ENCODE measurements at places on chromosomes 5 and 9. TPM values are rescaled to one million over a fixed set of nuclear protein-coding genes. Genes with fewer than 3 reads are reported as not detected.

The MED22 gene
- 19.0 TPM for polyA plus RNA-seq

The PLPP7 gene
- not detected for polyA plus RNA-seq

The CORO2A gene
- 11.9 TPM for polyA plus RNA-seq

The MARCOL gene
- polyA plus RNA-seq, result not detected

The C9orf43 gene
- 0.83 TPM for polyA plus RNA-seq

The CLIC3 gene
- 52.1 TPM for polyA plus RNA-seq

The TUSC1 gene
- polyA plus RNA-seq, result not detected

The CDKN2A gene
- polyA plus RNA-seq, result 6.8 TPM

The GBGT1 gene
- polyA plus RNA-seq, result not detected

The HTR1A gene
- not detected for polyA plus RNA-seq

The ORM2 gene
- polyA plus RNA-seq, result not detected

The SH2D3C gene
- 50.7 TPM for polyA plus RNA-seq

The IFNA13 gene
- polyA plus RNA-seq, result not detected

The C5orf24 gene
- 10.5 TPM for polyA plus RNA-seq

The ADAMTS12 gene
- not detected for polyA plus RNA-seq

The IPO11 gene
- polyA plus RNA-seq, result 9.9 TPM

The GNA14 gene
- polyA plus RNA-seq, result not detected

The HTR4 gene
- polyA plus RNA-seq, result not detected

The COL15A1 gene
- polyA plus RNA-seq, result 0.07 TPM

The SAXO1 gene
- not detected for polyA plus RNA-seq

The TMEM203 gene
- 134 TPM for polyA plus RNA-seq

The IQGAP2 gene
- polyA plus RNA-seq, result 70.5 TPM

The DAPK1 gene
- polyA plus RNA-seq, result not detected

Measured in CD8-positive, alpha-beta memory T cell (primary cell).